Activated CD4-positive, alpha-beta T cell treated with anti-CD3 and anti-CD28 coated beads for 36 hours (primary cell): ENCODE measurements at places on chromosomes 1 and 21. TPM values are rescaled to one million over a fixed set of nuclear protein-coding genes. Genes with fewer than 3 reads are reported as not detected.

The ITGB2 gene
- total RNA-seq = 217 TPM

The PADI1 gene
- not detected for total RNA-seq

The RNF223 gene
- total RNA-seq = not detected

The HCN3 gene
- total RNA-seq = 2.3 TPM

The SPRR1B gene
- total RNA-seq = not detected

The KCNK2 gene
- not detected for total RNA-seq

The KCNE2 gene
- total RNA-seq = not detected

The LRRC53 gene
- not detected for total RNA-seq

The FCAMR gene
- total RNA-seq = not detected

The TFB2M gene
- total RNA-seq = 14.1 TPM

The HJV gene
- not detected for total RNA-seq

The PRAMEF13 gene
- not detected for total RNA-seq

The OR2L8 gene
- total RNA-seq = not detected

The HAPLN2 gene
- total RNA-seq = 0.34 TPM

The SLC9C2 gene
- total RNA-seq = not detected

The CHI3L1 gene
- total RNA-seq = 0.18 TPM

The OR2T2 gene
- not detected for total RNA-seq

The OR2T35 gene
- not detected for total RNA-seq

The BTF3L4 gene
- total RNA-seq = 37.8 TPM
